ENCODE measurements at places on chromosomes 5 and 9.

DNA sequence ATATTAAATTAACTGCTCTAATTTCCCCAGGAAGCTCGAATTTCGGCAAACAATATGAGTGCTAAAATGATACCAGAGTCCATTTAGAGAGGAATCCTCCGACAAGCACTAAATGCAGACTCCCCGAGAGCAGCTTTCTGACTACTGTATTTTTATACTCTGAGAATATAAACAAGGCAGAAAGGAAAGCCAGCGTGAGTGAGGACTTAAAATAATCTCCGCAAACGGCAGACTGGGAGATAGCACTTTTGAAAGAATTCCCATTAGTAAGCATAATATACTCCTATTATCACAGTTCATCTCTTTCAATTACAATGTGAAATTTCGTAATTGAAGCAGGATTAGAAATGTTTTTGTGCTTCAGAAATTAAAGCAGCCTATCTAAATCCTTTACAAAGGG is 269.4 kb upstream of the PANK3 start:
- DNase-seq: no peak

DNA sequence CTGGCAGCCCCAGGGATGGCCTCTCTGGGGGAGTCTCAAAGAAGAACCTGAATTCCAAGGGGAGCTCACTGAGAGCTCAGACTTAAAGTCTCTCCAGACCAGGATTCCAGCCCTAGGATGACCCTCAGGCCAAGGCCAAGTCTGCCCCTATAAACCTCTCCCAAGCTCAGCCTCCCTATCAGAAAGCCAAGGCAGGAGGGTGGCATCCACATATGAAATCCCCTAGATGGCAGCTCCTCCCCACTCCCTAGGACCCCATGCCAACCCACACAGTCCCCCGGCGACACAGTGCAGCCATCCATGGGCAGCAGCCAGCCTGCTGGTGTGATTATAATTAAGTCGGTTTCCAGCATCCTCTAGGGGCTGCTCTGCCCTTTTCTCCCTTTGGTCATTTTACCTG is 269.9 kb downstream of the CDK5RAP2 start:
- DNase-seq: no peak

DNA sequence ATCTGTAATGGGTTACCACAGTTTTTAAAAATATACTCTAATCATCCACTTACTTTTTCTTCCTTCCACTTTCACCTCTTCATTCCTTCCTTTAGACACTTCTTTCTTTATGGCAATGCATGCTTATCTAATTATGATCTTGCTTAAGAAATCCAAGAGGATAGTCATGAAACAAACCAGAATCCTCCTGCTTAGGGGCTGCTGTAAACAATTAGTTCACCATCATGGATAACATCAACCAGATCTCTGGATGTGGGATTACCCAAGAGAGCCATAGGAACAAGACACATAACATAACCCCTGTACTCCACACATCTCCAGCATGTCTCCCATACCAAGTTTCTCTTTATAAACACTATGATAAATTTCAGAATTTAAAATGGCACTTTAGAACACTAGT is 713.4 kb upstream of the PTPRD start:
- DNase-seq: no peak

GRCh38 chr9:6925836-6926235 is 168.1 kb downstream of the KDM4C start:
- DNase-seq: no peak

DNA sequence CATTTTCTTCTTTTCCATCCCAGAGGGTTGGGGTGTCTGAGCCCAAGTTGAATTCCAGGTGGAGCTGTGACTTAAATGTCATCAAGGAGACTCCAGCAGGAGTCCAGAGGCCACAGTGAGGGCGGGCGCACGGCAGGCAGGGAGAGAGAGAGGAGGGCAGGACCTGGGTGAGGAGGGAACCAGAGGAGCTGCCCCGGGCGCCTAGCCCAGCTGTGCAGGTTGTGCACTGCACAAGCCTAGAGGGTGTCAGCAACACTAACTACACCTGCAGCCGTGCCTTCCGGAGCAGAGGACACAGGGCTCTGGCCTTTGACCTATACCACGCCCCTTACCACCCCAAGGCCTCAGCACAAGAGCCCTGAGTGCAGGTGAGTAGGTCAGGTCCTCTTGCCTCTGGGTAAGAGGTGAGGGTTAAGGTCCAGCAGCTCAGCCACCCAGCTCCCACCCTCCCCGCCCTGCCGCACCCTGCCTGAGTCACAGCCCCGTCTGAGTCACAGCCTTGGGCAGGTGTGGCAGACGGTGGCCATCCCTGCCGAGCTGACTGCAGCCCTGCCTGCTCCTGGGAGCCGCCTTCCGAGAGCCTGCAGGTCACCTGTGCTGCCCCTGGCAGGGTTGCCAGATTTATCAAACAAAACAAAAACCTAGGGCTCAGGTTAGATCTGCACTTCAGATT is 6.4 kb upstream of the AGPAT2 start:
- no peak for DNase-seq

- DNase-seq: no peak
Measured at GRCh38 chr5:5826911-5827310, 404.4 kb downstream of the ICE1 start.

DNA sequence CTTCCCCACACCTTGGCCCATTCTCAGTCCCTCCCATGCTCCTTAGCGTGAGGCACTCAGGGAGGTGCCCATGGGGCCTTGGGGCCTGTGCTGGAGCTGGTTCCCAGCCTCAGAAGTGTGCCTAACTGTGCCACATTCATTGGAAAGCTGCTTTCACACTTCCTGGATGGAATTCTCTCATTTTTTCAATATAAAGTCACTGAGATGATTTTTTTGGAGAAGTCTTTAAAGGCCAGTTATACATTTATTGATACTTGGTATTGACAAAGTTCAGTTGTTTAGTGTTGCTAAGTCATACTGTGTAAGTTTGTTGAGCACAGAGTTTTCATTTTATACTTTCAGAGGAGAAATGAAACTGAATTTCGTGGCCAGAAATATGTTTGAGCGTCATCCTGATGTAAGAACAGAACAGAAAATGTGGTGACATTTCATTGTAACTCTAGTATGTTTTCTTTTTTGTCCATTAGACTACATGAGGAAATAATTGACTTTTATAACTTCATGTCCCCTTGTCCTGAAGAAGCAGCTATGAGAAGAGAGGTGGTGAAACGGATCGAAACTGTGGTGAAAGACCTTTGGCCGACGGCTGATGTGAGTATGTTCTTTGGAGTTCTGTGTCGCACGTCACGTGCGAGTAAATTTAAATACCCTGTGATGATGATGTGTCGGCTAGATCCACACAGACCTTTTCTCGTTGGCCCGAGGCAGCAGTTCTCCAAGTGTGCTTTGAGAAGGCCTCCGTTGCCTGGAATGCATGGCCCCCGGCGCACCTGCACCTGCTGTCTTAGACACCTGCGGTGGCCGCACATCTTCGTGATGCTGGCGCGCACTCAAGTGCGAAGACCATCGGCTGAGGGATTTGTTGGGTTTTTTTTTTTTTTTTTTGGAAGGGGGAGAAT is 24.1 kb downstream of the TENT4A start:
- DNase-seq: no peak

- no peak for DNase-seq
Measured at GRCh38 chr9:29211003-29211579, 1637.8 kb upstream of the C9orf72 start.

GRCh38 chr5:17154211-17154996 is 63.0 kb upstream of the BASP1 start:
- DNase-seq: peak; percentile 44

GRCh38 chr5:82295144-82295543 is 17.0 kb upstream of the RPS23 start:
- DNase-seq: no peak

GRCh38 chr9:135858491-135859185 is 48.7 kb downstream of the CAMSAP1 start:
- no peak for DNase-seq

DNA sequence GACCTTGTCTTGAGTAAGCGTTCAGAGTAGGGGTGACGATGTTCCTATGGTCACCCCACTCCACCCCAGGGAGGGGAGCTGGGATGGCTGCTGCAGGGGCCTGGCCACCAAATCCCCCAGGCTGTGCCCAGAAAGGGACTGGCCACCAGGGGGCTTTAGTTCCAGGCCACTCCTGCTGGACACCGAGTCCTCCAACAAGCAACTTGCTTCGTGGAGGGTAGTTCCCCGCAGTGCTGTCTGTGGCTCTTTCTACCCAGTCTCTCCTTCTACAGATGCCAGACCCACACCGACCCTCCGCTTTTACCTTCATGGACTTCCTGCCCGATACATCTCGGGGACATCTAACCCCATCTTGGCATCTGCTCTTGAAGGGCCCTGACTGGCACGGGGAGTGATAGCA is 35.7 kb upstream of the GABRP start:
- peak; percentile 10 for DNase-seq

GRCh38 chr5:143583409-143583808 is 179.9 kb upstream of the NR3C1 start:
- DNase-seq: no peak

DNA sequence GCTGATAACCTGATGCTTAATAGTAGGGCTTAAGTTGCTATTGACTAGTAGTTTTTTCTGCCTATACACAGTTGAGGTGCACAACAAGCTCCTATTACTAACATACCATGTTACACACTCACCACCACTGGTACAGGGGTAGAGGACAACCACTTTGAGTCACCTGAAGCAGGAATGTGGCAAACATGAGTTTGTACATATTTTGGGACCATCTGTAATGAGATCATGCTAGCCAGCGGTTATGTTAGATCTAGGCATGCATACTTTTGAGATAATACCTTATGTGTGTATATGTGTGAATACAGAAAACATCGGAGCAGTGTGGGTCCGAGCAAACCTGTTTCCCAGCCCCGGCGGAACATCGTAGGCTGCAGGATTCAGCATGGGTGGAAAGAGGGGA is 72.8 kb upstream of the NXNL2 start:
- no peak for DNase-seq

- DNase-seq: peak; percentile 96
Measured at GRCh38 chr5:32504989-32505596, 60.6 kb upstream of the ZFR start.

GRCh38 chr5:119346394-119346793 is 9.4 kb upstream of the TNFAIP8 start:
- DNase-seq: no peak

GRCh38 chr9:133824106-133824801 is 86.1 kb upstream of the SARDH start:
- DNase-seq: no peak

DNA sequence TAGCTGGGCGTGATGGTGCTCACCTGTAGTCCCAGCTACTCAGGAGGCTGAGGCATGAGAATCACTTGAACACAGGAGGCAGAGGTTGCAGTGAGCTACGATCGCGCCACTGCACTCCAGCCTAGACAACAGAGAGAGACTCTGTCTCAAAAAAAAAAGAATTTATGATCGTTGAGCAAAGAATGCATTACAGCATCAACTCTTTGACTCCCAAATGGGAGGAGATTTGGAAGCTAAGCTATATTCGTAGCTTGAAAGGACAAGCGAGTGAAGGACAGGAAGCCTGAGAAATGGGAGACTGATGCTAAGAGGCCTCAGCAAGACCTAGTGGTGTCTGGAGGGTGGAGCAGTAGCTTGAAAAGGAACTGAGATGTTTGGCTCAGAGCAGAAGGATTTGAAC is 10.3 kb upstream of the CCIN start:
- no peak for DNase-seq

DNA sequence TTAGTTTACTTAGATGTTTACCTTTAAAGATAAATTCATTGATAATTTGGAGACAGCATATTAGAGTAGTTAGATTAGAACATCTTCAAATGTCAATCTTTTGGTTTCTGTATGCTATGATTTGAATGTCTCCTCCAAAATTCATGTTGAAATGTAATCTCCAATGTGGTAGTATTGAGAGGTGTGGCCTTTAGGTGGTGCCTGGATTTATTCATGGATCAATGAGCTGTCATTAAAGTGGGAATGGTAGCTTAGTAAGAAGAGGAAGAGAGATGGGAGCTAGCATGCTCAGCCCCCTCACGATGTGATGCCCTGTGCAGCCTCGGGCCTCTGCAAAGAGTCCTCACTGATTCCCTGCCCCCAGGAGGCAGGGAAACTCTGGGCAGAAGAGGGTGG is 133.6 kb upstream of the TUT7 start:
- no peak for DNase-seq

DNA sequence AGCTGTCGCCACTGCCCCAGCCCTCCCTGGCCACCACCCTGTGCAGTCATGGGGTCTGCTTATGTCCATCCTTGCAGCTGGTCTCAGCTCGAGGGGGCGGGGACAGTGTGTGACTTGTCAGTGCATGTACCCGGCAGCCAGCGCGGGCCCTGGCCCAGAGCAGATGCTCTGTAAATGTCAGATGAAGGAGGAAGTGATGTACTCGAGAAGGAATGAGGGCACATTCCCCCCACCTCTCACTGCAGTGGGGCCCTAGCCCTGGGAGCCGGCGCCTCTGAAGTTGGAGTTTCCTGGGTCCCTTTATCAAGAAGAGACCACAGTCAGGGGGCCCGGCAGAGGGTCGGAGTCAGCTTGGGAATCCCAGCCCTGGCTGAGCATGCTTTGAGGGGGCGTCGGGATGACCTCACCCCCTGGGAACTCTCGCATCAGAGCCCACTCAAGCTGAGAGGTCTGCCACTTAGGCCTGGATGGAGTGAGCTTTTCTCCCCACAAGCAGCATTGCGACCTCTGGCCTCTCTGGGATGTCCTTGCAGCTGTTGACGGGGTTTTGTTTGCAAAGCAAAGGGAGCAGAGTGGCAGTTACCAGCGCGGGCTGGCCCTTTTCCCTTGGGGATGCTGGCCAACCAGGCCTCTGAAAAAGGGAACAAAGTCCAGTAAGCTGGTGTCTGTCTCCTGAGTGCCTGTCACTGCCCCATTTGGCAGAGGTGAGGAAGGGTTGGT is 19.0 kb downstream of the NEURL1B start:
- DNase-seq: peak; percentile 76

DNA sequence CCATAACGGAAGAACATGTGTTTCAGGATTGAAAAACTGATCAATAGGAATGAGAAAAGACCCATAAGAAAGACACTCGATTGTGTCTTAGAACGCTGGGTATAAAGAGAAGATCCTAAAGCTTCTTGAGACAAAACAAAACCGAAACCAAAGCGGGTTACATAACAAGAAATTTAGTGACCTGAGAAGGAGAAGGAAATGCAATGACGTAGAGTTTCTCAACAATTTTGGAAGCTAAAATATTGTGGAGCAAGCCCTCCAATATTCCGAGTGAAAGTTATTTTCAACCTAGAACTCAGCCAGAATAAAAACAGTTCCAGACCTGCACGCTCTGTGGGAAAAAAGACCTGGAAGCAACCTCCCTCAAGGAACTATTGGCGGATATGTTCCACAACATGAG is 81.9 kb upstream of the FREM1 start:
- no peak for DNase-seq

Measured in adipocyte (in vitro differentiated cells).